A549 treated with Mapracorat at 1 μM for 4 hours (cell line): ENCODE measurements at places on chromosomes 2 and 18. TPM values are rescaled to one million over a fixed set of nuclear protein-coding genes. Genes with fewer than 3 reads are reported as not detected.

Gene DYNAP
- not detected in 5 replicates for total RNA-seq

Gene ANKRD29
- 13.8 to 20.9 TPM (median 19.3 TPM) in 5 replicates for total RNA-seq

Gene PID1
- 3.7 to 4.4 TPM (median 4.0 TPM) in 5 replicates for total RNA-seq

Gene PROKR1
- not detected in 5 replicates for total RNA-seq

Gene PAX3
- not detected in 5 replicates for total RNA-seq

Gene USP40
- total RNA-seq, result 20.9 to 28.6 TPM (median 25.2 TPM) in 5 replicates

Gene SCYGR8
- not detected in 5 replicates for total RNA-seq

Gene TUBA3E
- 2.4 to 3.8 TPM (median 3.3 TPM) in 5 replicates for total RNA-seq

Gene EEF1B2
- total RNA-seq, result 1,032 to 1,246 TPM (median 1,058 TPM) in 5 replicates

Gene C2orf80
- not detected in 5 replicates for total RNA-seq

Gene TXNL1
- total RNA-seq, result 57.9 to 66.3 TPM (median 62.6 TPM) in 5 replicates

Gene FEZ2
- total RNA-seq, result 39.3 to 59.1 TPM (median 40.7 TPM) in 5 replicates

Gene MAPRE3
- total RNA-seq, result 9.4 to 12.8 TPM (median 10.7 TPM) in 5 replicates

Gene MYOM1
- 0.08 to 0.59 TPM (median 0.30 TPM) in 5 replicates for total RNA-seq

Gene POTEI
- not detected in 5 replicates for total RNA-seq

Gene IRS1
- 11.5 to 17.0 TPM (median 15.6 TPM) in 5 replicates for total RNA-seq
